Left renal cortex interstitium (tissue), 4 donors: ENCODE measurements at places on chromosomes 13 and 19.

DNA sequence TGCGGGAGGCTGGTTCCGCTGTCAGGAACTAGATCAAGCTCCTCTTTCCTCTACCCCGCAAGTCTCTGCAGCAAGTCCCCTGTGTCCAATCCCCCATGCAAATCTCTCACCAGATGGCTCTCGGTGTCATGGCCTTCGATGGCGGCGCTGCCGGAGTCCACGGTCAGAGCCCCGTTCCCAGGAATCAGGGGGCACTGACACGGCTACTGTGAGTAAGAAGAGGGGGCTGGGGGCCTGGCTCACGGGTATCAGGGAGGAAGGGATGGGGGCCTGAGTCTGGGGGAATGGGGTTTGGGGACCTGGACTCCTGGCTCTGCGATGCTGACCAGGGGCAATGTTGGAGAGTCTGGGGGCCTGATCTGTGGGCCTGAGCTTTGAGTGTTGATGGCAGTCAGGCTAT, 4.0 kb downstream of the SCAF1 start:
- DNase-seq = no peak

- no peak for DNase-seq
Measured at GRCh38 chr13:79387853-79388252, 18.2 kb downstream of the RBM26 start.

GRCh38 chr13:75418997-75419396, 63.0 kb downstream of the TBC1D4 start:
- DNase-seq = no peak

DNA sequence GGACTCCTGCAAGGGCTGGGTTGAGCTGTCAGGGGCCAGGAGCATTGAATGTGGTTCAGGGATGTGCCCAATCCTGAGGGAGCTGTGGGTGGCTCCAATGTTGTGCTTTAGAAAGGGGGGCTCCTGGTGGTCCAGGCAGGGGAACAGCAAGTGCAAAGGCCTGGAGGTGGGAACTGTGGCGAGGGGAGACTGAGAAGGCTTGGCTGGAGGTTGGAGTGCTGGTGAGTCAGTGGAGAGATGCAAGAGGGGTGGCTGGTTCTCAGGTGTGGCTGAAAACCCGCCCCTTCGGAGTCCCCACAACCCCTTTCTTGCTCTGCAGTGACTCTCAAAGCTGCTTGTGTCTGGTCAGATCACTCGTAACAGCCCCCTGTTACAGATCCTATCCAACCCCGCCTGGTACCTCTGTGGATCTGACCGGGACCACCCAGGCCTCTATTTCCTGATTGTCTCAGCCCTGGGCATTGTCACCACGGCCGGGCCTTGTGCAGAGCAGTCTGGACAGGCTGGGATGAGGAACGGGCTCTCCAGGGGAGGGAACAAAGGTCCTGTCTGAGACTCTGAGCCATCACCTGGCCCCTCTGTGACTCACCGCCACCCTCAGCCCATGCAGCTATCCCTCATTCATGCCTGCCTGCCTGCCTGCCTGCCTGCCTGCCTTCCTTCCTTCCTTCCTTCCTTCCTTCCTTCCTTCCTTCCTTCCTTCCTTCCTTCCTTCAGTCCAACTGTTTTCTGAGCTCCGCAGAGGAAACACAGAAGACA, 1.4 kb upstream of the KCNN1 start:
- DNase-seq = no peak

- DNase-seq = no peak
Measured at GRCh38 chr19:53866865-53867224, 838 bp upstream of the MYADM start.

DNA sequence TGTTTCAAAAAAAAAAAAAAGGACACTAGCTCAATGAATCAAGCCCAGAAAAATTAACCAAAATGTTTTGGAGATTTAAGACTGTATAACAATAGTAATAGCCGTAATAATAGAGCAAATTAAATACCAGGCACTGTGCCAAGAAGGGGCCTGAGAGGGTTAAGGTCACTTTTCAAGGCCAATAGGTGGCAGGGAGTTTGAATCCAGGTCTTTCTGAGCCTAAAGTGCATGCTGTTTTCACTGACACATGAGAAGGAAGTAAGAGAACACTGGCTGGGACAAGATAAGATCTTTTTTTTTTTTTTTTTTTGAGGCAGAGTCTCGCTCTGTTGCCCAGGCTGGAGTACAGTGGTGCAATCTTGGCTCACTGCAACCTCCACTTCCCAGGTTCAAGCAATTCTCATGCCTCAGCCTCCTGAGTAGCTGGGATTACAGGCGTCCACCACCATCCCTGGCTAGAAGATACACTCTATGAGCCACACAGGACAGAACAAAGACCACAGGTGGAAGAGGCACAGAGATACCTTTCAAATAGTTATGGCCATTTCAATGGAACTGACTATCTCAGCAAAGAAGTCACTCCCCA, 7.7 kb downstream of the FFAR2 start:
- DNase-seq = no peak

- DNase-seq = no peak
Measured at GRCh38 chr13:50274181-50274580, 258.9 kb downstream of the KCNRG start.

DNA sequence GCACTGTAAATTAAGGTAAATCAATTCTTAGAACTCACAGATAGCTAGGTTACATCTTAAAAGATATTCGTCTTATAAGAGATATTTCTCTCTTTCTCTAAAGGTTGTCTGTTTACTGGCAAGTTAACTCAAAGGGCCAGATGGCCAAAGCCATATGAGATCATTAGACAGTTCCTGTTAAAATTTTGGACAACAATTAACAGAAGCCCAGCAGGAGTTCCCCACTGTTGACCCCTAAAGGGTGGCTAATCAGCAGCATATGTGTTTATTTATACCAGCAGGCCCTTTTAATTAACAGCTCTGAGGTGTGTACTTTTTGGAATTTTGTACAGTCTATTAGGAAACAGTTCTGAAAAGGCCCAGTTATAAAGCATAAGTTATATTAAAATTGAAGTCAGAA, 245.8 kb downstream of the LIG4 start:
- DNase-seq = no peak

DNA sequence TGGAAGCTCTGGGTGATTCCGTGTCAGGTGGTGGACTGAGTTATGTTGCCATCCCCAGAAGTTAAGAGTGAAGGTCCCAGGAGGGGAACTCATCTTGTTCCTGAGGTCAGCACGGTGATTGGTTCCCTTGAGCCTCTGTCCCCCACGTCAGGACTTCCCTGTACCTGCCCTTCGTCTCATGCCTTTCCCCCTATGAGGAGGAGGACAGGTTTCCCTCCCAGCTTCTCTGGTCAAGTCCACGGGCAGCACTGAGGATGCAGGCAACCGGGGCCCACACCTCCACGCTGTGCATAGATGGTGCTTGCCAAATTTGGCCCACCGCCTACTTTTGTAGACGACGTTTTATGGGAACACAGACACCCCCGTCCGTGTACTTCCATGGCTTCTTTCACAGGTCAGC, 42.7 kb downstream of the TEX29 start:
- no peak for DNase-seq

GRCh38 chr13:113140677-113141600, 17.5 kb upstream of the PROZ start:
- DNase-seq = no peak

DNA sequence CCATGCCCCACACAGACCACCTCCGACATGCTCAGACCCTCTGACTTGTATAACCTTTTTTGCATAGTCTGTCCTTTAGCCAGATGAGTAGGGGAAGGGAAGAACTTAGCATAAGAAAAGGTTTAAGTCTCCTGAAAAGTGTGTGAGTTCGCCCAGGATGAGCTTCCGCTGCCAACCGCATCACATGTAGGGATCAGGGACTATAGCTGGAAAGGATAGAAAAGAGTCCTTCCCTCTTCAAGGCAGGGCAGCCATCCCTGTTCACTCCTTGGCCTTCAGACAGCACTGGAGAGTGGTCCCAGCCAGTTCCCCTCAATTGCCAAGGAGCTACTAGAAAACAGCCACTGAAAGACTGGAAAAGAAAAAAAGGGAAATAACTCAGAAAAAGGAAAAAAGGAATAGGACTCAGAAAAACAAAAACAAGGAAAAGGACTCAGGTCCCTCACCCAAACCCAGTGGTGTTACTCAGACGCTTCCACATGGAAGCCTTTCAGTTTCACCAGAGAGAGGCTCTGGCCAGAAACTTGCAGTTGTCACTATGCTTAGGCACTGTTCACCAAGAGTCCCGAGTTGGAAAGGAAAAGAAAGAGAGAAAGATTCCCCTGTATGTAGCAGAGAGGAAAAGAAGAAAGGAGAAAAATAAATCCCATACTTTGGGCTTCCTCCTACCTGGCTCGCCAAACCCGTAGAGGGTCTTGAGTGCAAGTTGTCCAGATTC, 5.6 kb upstream of the TM9SF2 start:
- no peak for DNase-seq

DNA sequence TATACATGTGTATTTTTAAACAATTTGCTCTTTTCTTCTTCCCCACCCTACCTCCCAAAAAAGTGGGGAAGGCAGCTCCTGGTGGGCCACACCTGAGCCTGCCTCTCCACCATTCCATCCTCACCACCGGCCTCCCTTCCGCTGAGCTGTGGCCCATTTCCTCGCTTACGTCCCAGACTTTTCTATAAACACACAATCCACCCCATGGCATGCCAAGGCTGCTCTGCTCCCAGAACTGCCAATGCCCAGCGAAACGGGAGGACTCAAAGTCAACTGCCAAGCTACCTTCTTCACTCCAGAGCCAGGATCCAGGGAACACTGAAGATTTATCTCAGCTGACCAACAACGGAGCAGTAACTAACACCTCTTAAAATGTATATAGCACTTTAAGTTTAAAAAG, 2.8 kb downstream of the N4BP2L1 start:
- DNase-seq = no peak

GRCh38 chr13:95188128-95188527, 113.1 kb downstream of the ABCC4 start:
- DNase-seq = no peak

- DNase-seq = no peak
Measured at GRCh38 chr19:33477781-33478180, 43.8 kb downstream of the PEPD start.

DNA sequence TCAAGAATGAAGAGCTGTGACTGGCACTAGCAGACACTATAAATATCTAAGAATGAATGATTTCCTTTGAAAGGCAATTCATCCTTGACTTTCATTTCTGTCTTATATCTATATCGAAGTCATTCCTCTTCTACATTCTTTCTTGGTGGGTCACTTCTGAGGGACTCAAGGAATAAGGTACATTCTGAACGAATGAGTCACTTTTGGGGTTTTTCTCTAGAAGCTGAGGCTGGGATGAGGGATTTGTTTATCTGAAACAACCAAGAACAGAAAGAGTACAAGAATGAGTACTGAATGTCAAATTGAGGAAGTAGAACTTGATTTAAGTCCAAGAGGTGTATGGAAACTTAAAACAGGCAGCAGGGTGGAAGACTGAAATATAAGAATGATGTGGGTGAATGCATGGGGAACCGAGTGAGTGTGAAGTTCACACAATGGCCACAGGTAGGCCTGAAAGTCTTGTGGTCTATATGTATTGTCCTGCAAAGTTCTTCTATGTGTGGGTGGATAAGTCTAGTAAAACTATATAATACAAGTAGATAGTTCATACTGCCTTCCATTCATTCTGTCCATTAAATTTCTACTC, 343.9 kb downstream of the OXGR1 start:
- DNase-seq = no peak

DNA sequence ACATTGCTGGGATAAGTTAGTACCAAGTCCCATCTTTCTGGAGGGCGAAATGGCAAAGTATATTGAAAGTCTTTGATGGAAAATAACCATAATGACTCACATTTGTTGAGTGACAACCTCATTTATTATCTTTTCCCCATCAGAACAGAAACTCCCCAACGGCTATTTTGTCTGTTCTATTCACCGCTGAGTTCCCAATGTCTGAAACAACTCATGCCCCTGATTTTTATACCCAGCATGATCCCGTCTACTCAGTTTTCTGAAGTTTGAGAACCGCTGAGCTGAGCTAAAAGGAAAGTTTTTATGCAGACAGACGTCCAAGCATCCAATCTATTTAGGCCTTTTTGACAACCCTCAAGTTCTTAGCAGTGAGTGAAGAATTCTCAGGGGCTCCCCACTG, 7.8 kb upstream of the TINCR start:
- no peak for DNase-seq
